Stimulated activated CD4-positive, alpha-beta T cell treated with anti-CD3 and anti-CD28 coated beads, Interleukin-12 subunit alpha, Interleukin-12 subunit beta, amount 100 ng/mL, for 24 hours (primary cell): ENCODE measurements at places on chromosomes 11 and 22.

DNA sequence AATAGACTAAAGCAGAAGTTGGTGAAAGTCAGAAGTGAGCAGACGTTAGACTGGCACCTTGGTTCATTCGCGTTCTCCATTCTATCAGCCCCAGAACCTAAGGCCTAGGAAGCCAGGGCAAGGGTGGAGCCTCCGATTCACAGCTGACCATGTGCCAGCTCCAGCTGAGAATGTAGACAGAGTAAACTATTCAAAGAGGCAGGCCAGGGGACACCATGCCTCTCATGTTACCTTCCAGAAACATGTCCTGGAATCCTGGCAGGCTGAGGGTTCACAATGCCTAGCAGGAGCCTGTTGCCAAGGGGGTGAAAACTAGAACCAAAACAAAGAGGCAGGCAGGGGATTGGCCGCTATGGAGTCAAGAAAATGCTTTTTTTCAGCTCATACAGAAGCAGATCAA, 224.4 kb upstream of the POU2AF2 start:
- DNase-seq: no peak

- DNase-seq: no peak
Observed at GRCh38 chr11:68583041-68583446, 101.3 kb upstream of the GAL start.

- no peak for DNase-seq
Observed at GRCh38 chr11:108037636-108038035, 28.9 kb downstream of the CUL5 start.

DNA sequence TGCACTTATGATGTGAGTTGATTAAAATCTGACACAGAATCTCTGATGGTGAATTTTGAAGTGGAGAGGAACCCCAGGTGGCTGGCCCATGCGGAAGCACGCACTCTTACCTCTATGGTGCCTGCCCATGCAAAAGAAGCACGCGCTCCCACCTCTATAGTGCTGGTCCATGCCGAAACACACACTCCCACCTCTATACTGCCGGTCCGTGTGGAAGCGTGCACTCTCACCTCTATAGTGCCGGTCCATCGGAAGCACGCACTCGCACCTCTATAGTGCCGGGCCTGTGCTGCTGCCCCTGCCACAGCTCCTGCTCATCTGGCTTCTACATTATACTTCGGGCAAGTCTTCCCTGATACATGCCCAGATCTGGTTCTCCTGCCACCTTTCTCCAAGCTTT, 36.8 kb upstream of the SLC25A1 start:
- DNase-seq: no peak

- no peak for DNase-seq
Observed at GRCh38 chr11:45386972-45387371, 100.8 kb upstream of the SYT13 start.

- no peak for DNase-seq
Observed at GRCh38 chr11:125036933-125037332, 26.2 kb upstream of the SLC37A2 start.

- no peak for DNase-seq
Observed at GRCh38 chr11:105490333-105490732, 119.5 kb upstream of the GRIA4 start.
